ENCODE measurements at places on chromosomes 1 and 21.

GRCh38 chr1:53896635-53897229 lies 2.7 kb downstream of the DIO1 start:
- no peak for DNase-seq

DNA sequence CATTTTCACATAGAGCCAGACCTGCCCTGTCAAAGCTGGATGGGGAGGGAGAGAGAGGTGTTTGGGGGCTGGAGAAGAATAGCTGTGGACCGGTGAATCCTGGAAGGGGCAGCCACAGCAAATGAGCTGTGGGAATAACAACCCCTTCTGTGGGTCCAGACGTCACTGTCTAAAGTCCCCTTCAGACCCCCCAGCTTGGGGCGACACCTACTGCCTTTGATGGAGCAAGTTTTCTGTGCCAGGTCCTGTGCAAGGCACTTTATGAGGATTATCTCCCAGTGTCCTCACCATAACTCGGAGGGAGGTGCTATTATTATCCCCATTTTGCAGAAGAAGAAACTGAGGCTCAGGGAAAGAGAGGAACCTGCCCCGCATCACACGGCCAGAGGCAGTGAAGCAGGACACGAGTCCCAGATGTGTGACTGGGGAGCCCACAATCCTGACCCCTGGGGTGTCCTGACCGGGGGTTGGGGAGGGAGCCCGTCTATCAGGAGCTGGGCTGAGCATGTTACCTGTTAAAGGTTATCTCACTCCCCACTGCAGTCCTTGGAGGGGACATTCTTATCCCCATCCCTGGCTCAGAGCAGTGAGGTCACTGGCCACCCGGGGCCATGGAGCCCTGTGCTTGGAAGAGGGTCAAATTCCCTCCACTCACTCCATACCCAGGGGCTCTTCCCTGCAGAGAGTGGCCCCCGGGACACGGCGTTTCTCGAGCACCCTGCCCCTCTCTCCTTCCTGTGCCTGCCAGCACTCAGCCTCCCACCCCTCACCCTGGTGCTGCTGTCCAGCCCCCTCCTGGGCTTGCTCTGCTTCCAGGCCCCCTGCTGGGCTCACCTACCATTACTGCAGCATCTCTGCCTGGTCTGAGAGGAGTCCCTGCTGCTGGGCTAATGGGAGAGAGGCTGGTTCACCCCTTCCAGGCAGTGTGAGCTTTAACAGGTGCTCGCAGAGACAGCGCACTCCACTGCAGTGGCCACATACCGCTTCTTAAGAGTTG lies 132.9 kb downstream of the PTPRU start:
- no peak for DNase-seq

DNA sequence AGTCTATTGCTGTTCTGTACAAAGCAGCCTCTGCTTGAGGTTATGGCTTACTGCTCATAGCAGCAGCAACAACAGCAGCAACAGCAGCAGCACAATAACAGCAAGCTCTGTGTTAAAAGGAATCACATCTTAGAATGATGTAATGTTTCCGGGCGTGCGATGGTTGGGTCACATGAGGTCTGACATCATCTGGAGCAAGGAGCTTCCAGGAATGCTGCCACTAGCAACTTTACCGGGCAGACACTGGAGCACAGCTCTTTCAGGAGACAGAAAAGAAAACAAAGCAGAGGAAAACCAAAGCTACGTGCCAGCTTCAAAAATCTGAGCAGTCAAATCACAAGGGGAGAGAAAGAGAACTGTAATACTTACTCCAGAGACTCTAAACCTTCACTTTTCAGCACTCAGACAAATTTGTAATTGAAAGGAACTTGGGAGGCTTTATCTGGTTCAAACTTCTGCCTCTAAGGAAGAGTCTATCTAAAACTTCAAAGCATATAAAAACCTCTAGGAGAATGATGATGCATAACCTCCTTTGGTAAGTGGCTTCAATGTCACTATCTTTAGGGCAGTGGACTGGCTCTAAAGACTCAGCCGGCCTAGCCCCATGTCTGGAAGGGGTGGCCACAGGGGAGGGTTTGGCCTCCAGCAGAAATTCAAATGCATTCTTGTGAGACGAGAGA lies 28.3 kb upstream of the RAB3GAP2 start:
- DNase-seq = peak; percentile 95

GRCh38 chr1:195082183-195082582 lies 1526.1 kb downstream of the KCNT2 start:
- DNase-seq = no peak

GRCh38 chr1:245260110-245260882 lies 105.5 kb downstream of the KIF26B start:
- DNase-seq = no peak
